ENCODE measurements at places on chromosomes 4 and X.

DNA sequence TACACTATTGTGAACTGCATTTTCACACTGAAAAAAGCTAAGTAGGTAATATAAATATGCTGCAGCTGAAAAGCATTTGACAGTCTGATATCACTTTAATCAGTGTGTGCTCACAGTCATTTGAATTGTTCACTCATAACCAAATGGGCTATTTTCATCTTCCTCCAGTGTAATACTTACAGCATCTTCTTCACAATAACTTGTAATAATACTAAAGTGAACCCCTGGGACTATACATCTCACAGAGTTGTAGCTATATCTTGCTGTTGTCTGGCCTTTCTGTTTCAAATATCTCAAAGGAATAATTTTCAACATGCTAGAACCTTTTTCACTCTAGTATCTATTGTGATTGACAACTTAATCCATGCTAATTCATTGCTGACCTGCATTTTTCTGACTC lies 66.8 kb upstream of the GALNTL6 start:
- DNase-seq, result no peak

DNA sequence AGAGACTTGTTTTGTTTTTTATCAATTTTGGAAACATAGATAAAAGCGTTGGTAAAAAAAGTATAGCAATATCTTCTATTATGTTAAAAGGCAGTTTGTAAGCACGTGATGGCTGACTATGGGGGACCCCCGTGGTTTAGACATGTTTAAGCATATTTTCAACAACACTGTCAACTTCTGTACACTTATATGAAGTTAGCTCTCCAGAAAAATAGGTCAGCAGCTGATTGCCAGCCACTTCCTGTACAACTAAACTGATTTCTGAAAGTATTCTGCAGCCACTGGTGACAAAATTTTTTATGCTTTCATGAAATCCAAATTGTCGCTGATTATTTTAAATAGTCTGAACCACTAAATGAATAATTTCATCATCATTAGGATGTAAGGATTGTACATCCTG lies 45.2 kb downstream of the RBMX2 start:
- no peak for DNase-seq

GRCh38 chrX:136200466-136200865 lies 50.7 kb downstream of the MAP7D3 start:
- DNase-seq, result no peak

DNA sequence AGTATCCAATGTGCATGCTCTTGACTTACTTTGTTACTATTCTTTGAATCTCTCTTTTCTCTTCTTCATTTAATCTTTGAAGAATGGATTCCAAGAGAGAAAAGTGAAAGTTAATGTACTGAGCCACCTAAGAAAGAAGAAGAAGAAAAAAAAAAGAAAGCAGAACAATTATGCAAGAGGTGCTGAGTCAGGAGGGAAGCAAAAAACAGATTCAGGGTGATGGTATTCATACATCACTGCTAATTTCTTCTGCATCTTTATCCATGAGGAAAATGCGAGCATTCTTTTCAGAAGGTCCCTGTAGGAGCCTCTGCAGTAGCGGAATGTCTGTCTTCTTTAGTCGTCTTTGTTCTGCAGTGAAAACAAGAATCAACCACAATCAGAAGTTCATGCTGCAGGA lies 43.9 kb downstream of the RASSF6 start:
- no peak for DNase-seq

GRCh38 chr4:102543030-102543928 lies 42.1 kb downstream of the NFKB1 start:
- no peak for DNase-seq

DNA sequence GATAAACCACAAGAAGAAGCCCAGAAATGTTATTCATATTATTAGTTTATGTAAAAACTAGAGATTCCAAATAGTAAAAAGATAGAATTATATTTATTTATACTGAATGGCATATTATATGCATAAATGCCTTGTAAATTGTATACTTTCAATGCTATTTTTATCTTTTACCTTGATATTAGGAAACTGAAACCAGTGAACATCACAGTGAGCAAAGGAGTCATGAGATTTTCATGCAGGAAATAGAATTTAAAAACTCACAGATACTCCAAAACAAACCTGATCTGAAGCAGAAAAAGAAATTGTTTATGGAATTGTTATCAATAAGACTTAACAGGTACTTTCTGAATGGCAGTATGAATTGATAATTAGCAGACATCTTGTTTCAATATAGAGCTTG lies 207.3 kb upstream of the CENPE start:
- DNase-seq, result no peak

DNA sequence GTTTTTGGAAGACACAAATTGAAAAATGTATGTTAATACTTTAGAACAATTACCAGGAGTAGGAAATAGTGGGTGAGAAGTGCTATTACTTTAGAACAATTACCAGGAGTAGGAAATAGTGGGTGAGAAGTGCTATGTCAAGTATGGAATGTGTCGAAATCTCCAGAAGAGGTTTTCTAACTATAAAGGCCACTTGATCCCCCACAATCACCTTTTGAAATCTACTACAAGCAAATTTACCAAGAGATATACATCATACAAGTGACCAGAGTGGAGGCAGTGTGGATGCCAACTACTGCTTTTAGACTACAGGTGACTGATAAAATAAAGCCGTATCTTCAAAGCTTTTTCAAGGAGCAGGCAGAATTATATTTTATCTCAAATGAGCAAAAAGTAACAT lies 43.1 kb downstream of the MAB21L2 start:
- no peak for DNase-seq

DNA sequence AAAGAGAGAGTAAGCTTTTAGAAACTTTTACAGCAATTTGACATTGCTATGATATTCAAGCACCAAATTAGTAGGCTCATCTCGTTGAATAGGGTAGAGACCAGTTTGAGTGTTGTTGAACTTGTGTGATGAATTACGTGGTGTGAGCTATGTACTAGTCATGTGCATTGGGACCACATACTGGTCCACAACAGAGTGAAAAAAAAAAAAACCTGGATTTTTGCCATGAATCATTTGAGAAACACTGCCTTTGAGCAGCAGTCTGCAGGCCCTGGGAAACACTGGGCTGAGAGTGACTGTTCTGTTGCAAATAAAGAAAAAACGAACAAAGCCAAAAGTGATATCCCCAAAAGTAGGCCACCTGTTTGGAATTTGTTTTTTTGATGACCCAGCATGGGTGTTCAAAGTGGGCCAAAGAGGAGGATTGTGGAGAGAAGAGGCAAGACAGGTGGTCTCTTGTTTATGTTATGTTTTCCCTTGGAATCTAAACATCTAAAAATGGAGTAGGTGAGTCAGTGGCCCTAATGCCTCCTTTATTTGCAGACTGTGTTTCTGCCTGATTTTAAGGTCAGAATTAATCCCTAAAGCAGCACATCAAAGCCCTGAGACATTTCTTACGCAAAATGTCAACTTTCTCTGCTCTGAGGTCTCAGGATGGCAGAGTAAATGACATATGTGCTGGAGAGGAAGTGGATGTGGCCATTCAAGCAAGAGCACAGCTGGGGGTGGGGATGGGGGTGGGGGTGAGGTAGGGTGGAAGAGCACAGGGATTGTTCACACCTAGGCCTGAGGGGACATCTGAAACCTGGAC lies 33.5 kb downstream of the TAF7L start:
- no peak for DNase-seq

GRCh38 chr4:94451051-94451694 lies 569 bp upstream of the PDLIM5 start:
- no peak for DNase-seq

DNA sequence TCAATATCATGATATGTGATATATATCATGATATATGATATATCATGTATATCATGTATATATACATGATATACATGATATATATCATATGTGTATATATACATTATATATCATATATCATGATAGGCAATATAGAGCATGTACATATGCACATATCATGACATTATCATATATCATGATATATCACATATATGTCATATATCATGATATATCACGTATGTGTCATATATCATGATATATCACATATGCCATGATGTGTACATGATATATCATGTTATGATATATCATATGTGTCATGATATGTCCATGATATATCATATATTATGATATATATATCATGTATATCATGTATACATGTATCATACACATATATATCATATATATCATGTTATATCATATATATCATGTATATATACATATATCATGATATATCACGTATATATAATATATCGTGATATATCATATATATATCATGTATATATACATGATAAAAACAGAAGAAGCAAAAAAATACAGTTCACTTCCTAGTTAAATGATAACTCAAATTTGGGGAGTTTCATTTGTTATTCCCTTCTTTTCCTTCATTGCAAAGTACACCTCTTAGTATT lies 670.1 kb upstream of the EPHA5 start:
- no peak for DNase-seq

- no peak for DNase-seq
Measured at GRCh38 chr4:7910952-7911578, 28.6 kb downstream of the AFAP1 start.

DNA sequence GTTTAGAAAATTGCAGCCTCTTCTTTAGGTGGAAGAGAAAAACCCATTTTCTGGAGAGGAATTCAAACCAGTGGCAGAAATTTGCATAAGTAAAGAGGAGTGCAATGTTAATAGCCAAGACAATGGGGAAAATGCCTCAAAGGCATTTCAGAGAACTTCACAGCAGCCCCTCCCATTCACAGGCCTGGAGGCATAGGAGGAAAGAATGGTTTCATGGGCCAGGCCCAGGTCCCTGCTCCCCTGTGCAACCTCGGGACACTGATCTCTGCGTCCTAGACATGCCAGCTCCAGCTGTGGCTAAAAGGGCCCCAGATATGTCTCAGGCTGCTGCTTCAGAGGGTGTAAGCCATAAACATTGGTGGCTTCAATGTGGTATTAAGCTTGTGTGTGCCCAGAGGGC lies 161.8 kb upstream of the CENPE start:
- no peak for DNase-seq

DNA sequence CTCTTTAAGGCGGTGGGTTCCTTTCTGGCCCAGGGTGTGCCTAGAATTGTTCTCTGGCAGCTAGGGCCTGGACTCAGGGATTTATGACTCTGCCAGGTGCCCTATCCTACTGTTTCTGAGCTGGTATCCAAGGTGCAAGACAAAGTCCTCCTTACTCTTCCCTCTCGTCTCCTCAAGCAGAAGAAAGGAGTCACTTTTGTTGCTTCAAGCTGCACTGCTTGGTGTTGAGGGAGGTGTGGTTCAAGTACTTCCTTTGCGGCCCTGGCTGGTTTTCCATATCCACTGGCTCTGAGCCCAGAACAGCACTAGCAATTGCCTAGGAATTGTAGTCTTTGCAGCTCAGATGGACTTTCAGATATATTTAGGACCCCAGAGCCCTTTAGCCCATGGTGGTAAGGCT lies 39.3 kb downstream of the RTL3 start:
- no peak for DNase-seq

- DNase-seq, result no peak
Measured at GRCh38 chrX:25207803-25208475, 192.2 kb upstream of the ARX start.

DNA sequence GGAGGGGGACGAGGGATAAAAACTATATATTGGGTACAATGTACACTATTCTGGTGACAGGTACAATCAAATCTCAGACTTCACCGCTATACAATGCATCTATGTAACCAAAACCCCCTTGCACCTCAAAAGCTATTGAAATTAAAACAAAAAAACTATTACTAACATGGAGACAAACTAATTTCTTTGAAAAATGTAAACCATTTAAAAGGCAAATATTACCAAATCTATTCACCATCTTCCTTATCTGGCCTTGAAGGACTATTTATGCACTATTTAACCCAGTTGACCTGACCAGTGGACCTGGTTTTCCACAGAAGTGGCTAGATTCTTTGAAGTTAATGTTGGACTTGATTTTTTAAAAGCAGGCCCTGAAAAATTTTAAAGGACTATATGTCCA lies 212.3 kb upstream of the RPS6KA3 start:
- no peak for DNase-seq

GRCh38 chrX:46589977-46590723 lies 16.6 kb downstream of the CHST7 start:
- DNase-seq, result no peak

GRCh38 chr4:56330691-56331090 lies 56.6 kb downstream of the AASDH start:
- DNase-seq, result no peak

DNA sequence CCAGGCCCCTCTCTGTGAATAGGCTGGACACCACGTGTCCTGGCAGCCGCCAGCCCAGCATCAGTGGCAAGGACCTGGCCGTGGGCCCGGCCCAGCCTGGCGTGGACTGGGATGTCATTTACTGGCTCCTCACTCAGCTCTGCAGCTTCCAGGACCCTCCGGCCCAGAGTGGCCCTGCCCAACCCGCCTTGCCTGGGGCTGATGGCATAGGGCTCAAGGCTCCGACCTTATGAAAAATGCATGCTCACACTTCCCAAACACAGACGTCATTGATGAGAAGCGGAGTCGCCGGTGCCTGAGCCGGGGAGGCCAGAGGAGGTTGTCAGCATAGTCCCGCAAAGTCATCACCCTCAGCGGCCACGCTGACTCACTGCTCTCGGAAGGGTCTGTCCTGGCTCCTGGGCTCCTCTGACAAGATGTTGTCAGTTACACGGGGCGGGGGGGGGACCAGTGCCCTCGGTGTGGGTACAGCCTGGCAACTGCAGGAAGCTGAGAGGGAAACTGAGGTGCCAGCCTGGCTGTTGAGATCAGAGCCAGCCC lies 14.3 kb downstream of the CFAP99 start:
- no peak for DNase-seq

Data from stimulated activated CD4-positive, alpha-beta T cell treated with anti-CD3 and anti-CD28 coated beads, Interleukin-15, amount 100 ng/mL, for 1 hour (primary cell).